ENCODE measurements at places on chromosomes 1 and 21. TPM values are rescaled to one million over a fixed set of nuclear protein-coding genes. Genes with fewer than 3 reads are reported as not detected.
A peak's percentile ranks its signal among the peaks of the same experiment; 100 is the strongest.

Gene AGRN
- 112 TPM for total RNA-seq

Gene OR2T34
- not detected for total RNA-seq

Gene OR2T33
- total RNA-seq = not detected

Gene LDLRAD1
- total RNA-seq = not detected

Gene C1orf74
- total RNA-seq = 3.3 TPM

- H3K4me1 ChIP-seq = no peaks in the 10 kb centered on the region
- H3K27ac ChIP-seq = no peak overlapping the region
- no peaks in the 10 kb centered on the region for H3K27me3 ChIP-seq
- no peak overlapping the region for H3K4me3 ChIP-seq
- DNase-seq = no peak
Measured at GRCh38 chr1:189274267-189274666, 1203.4 kb downstream of the BRINP3 start.

GRCh38 chr1:43267291-43267805, 2.4 kb upstream of the TMEM125 start:
- H3K27me3 ChIP-seq = peaks cover 10% of the 10 kb centered on the region
- peaks cover 7% of the 10 kb centered on the region for H3K36me3 ChIP-seq
- H3K4me3 ChIP-seq = no peak overlapping the region
- H3K27ac ChIP-seq = no peak overlapping the region
- H3K4me1 ChIP-seq = peaks cover 21% of the 10 kb centered on the region

DNA sequence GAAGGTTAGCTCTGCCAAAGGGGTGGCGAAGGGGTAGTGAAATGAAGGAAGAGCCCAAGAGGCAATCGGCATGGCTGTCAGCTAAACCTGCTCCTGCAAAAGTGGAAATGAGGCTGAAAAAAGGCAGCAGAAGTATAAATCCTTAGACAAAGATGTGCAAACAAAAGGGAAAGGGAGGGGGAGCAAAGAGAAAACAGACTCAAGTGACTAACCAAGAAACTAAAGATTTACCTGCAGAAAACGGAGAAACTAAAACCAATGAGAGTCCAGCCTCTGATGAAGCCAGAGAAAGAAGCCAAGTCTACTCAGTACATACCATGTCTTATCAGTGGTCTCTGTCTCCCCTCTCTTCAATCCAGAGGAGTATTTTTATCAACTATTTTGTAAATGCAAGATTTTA, 25.4 kb downstream of the SCAF4 start:
- no peak overlapping the region for H3K4me3 ChIP-seq
- DNase-seq = no peak
- H3K36me3 ChIP-seq = peaks cover 1% of the 10 kb centered on the region

Gene BTF3L4
- 32.3 TPM for total RNA-seq

DNA sequence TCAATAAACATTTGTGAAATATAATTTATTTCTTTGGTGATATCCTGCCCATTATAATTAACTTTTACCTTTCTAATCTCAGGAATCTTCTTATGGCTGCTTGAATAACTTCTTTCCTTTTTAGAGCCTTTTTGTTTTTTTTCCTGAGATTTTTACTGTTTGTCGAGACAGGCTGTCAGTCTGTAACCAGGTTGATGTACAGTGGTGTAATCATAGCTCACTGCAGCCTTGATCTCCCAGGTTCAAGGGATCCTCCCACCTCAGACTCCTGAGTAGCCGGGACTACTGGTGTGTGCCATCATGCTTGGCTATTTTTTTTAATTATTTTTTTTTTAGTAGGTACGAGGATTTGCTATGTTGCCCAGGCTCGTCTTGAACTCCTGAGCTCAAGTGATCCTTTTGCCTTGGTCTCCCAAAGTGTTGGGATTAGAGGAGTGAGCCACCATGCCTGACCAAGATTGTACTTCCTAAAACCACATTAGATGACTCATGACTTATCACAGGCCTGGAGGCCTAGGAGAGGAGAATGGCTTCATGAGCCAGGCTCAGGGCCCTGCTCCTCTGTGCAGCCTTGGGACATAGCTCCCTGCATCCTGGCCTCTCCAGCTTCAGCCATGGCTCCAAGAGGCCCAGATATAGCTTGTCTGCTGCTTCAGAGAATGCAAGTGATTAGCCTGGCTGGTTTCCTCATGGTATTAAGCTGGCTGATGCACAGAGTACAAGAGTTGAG, 48.6 kb downstream of the CTH start:
- H3K27me3 ChIP-seq = peaks cover 9% of the 10 kb centered on the region
- H3K4me1 ChIP-seq = no peaks in the 10 kb centered on the region

DNA sequence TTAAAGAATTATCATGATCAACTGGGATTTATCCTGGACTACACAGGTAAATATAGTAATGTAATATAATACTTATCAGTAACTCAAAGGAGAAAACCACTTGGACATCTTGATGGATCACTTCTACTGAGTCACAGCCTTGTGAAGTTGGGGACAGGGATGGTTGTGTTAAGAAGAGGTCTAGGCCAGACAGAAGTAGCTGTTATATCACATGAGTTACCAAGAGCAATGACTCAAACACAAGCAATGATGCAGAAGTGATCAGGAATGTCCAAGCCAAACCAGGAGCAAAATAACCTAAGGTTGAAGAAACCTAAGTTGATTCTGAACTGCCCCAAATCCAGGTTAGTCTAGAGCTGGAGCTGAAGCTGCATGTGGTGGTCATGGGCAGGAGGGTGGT, 424.5 kb upstream of the DAB1 start:
- H3K4me3 ChIP-seq = no peak overlapping the region
- no peak for DNase-seq
- no peak overlapping the region for H3K27ac ChIP-seq
- H3K4me1 ChIP-seq = no peaks in the 10 kb centered on the region
- no peaks in the 10 kb centered on the region for H3K27me3 ChIP-seq

- peaks cover 21% of the 10 kb centered on the region for H3K36me3 ChIP-seq
- peak overlapping the region; percentile 79 for H3K27ac ChIP-seq
- no peaks in the 10 kb centered on the region for H3K27me3 ChIP-seq
- peak overlapping the region; percentile 24 for H3K4me3 ChIP-seq
- no peak for DNase-seq
Measured at GRCh38 chr1:24914226-24915069, 15.6 kb downstream of the RUNX3 start.
